ENCODE measurements at places on chromosomes 12 and 14.

GRCh38 chr12:124520265-124520701 lies 47.1 kb downstream of the NCOR2 start:
- no peak for DNase-seq

- DNase-seq: no peak
Measured at GRCh38 chr14:80390906-80391305, 179.6 kb upstream of the DIO2 start.

DNA sequence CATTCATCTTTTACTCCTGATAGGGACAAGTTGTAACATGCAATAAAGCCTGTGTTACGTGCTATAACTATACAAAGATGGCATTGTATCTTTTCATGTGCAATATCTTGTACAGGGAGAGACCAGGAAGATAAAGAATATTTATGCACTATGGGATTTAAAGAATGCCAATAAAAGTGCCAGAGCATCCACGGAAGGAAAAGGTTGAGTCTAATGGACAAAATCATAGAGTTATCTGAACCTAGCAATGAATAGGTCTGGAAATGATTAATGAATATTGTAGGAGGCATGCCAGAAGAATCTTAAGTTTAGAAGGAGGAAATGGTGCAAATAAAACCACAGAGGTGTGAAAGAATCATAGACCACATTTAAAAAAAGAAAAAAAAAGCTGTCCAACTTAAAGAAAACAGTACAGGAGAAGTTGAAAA lies 263.9 kb downstream of the KCNC2 start:
- DNase-seq: no peak

GRCh38 chr14:77141214-77142004 lies at the start of gene ZDHHC22:
TSS of gene ZDHHC22 (minus strand) at chr14:77141791. CDS start at chr14:77139738, 2,053 bp downstream.
- DNase-seq: no peak

DNA sequence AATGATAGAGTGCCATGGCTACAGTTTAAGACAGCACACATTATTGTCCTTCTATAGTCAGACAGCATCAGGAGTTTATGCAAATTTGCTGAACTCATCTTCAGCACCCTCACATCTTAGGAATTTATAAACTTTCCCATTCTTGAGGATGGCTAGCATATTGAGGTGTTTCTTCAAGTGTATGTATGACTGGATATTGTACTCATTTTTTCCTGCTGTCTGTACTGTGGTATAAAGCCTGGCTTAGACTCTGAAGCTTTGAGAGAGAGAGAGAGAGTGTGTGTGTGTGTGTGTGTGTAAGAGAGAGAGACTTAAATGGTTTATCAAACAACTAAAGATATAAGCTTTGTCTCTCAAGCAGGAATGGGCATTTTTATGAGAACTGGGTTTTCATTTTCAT lies 161.6 kb downstream of the PIK3C2G start:
- no peak for DNase-seq

GRCh38 chr14:98374136-98374535 lies 897.9 kb downstream of the BCL11B start:
- DNase-seq: no peak

Data from stimulated activated CD8-positive, alpha-beta memory T cell treated with anti-CD3 and anti-CD28 coated beads, Interleukin-15, amount 100 ng/mL, for 1 hour (primary cell).